ENCODE measurements at places on chromosomes 6 and 20. TPM values are rescaled to one million over a fixed set of nuclear protein-coding genes. Genes with fewer than 3 reads are reported as not detected.

The FAM83B gene
- total RNA-seq = not detected

The DLL1 gene
- total RNA-seq = 2.7 TPM

- no peak for DNase-seq
Observed at GRCh38 chr20:2330090-2330695, 34.4 kb downstream of the TGM3 start.

- no peak for DNase-seq
Observed at GRCh38 chr6:166764473-166765233, 137.6 kb upstream of the RPS6KA2 start.

GRCh38 chr20:57410398-57410920 lies 19.3 kb downstream of the RBM38 start:
- no peak for DNase-seq

DNA sequence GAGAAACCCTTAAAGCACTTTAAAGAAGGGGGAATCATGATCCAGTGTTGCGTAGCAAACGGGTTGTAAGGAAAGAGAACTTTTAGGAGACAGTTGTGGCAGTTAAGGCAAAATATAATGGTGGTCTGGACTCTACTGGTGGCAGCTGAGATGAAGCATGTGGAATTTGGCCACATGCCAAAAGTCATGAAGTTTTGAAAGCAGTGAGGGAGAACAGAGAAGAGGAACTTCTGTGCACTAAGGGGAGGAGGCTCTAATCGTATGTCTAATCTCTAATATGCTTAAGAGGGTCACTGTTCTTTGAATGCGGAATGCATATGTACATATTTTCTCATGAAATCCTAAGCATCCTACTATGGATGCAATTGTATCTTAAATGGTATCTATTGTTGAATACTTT lies 91.5 kb downstream of the RIMS1 start:
- no peak for DNase-seq

- DNase-seq = no peak
Observed at GRCh38 chr20:6482486-6482885, 285.0 kb upstream of the BMP2 start.
